Stimulated activated CD4-positive, alpha-beta T cell treated with anti-CD3 and anti-CD28 coated beads, Interleukin-1b, Interleukin-23, amount 100 ng/mL, for 4 hours (primary cell): ENCODE measurements at places on chromosomes 5 and 9.

- DNase-seq: no peak
Observed at GRCh38 chr9:89311346-89312221, 589 bp downstream of the CKS2 start.

- DNase-seq: no peak
Observed at GRCh38 chr9:22031655-22032411, 22.7 kb upstream of the CDKN2B start.

DNA sequence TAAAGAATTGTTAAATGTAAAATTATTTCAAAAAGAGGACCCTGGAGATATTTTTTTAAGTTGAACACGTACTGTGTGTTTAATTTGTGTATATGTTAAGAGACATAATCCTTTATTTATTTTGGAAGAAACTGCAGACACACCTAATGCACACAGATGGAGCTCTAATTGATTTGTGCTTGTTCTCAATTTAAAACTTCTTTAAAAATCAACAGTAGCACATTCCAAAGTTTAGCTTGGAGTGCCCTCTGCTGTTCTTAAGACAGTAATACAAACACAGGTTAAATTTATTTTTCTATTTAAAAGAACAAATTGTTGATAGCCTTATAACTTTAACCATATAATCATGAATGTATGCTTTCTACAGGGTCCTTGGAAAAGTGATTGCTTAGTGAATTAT is 277.6 kb upstream of the ADAMTS16 start:
- DNase-seq: no peak

- DNase-seq: no peak
Observed at GRCh38 chr9:121783521-121784507, 132.4 kb downstream of the DAB2IP start.

DNA sequence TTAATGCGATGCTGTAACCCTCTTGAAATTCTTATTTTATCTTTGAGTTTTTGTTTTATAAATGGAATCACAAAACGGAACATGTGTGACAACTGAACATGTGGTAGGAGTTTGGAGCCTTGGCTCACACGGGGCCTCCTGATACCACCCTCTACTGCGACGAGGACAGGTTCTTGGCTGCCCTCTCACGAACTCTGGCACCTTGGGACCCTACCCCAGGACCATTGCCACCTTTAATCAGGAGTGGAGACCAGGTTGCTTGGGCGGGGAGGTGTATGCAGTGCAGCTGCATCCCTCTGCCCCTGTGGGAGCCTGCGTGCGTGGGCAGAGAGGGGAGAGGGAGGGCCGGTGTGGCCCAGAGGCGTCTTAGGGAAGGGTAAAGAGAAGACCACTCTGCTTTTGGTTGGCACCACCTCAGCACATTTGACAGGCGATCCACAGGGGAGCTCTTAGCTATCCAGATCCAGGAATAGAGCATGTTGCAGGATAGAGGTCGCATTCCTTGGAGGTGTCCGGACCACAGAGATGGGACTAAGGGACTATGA is 753.9 kb upstream of the PTPRD start:
- DNase-seq: no peak
